ENCODE measurements at places on chromosomes 1 and 21.

- no peak for DNase-seq
Measured at GRCh38 chr1:15146971-15147376, 6.6 kb upstream of the TMEM51 start.

GRCh38 chr1:185343306-185343705, 26.3 kb upstream of the IVNS1ABP start:
- no peak for DNase-seq

DNA sequence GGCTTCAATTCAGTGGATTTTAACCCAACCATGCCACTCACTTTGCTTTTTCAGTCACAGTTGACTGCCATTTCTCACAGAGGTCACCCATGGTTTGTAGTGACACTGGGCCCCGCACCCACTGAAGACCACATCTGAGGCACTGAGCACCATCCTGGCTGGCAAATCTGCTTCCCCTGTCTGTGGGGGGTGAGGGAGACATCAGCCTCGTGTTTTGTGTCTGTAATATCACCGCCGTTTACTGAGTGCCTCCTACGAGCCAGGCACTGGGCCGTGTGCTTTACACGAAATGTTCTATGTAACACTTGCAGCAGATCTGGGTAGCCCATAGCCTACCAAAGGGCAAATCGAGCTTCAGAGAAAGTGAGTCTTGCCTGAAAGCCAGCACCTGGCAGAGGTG, 161.8 kb downstream of the PGBD5 start:
- DNase-seq, result no peak

- DNase-seq, result no peak
Measured at GRCh38 chr21:9763807-9764206, 757.6 kb upstream of the TPTE start.

GRCh38 chr1:184878002-184878401, 96.3 kb downstream of the NIBAN1 start:
- DNase-seq, result no peak

GRCh38 chr1:37764414-37764825, 500 bp downstream of the EPHA10 start:
- DNase-seq, result peak; percentile 4

GRCh38 chr1:162230517-162230916, 146.1 kb downstream of the SPATA46 start:
- no peak for DNase-seq

GRCh38 chr1:218250492-218250891, 34.6 kb upstream of the RRP15 start:
- no peak for DNase-seq
